ENCODE measurements at places on chromosomes 2 and 18. TPM values are rescaled to one million over a fixed set of nuclear protein-coding genes. Genes with fewer than 3 reads are reported as not detected.

Gene C18orf54
- total RNA-seq = 8.5 TPM

Gene CDH7
- not detected for total RNA-seq

Gene FER1L5
- total RNA-seq = not detected

Gene GPR35
- 3.6 TPM for total RNA-seq

DNA sequence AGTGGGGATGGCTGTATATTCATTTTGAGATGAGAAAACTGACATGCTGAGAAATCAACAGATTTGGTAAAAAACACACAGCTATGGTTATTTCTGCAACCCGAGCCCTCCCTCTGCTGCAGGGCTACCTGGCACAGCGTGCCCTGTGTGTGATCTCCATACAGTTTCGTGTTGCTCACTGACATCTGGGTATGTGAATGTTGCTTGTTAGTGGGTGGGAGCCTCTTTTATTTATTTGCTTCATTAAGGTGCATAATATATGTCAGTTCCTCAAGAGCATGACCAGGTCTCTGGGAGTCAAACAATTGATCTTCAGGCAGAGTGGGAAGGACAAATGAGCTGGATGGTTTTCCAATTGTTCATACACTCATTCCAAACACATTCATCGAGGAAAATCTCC lies 139.1 kb upstream of the FHL2 start:
- DNase-seq = no peak
- no peaks in the 10 kb centered on the region for H3K36me3 ChIP-seq
- no peak overlapping the region for H3K4me3 ChIP-seq
- H3K4me1 ChIP-seq = no peaks in the 10 kb centered on the region
- H3K27ac ChIP-seq = no peak overlapping the region

DNA sequence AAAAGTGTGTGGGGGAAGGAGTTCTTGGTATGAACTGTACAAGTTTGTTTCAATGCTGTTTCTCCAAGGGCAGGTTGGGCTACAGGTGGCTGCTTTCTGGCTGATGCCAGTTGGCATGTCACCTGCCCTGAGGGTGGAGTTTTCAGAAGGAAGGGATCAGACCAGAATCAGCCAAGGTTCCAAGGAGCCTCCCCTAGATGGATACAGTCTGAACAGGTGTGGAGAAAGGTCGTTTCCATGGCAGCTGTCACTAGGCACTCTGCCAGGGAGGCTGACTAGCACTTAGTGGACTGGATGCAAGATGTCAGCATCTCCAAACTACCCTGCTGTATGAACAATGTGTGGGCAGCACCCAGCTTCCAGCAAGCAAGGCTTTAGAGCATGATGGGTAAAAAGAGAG lies 444.4 kb upstream of the HNRNPA3 start:
- no peaks in the 10 kb centered on the region for H3K4me1 ChIP-seq
- no peak overlapping the region for H3K4me3 ChIP-seq
- H3K36me3 ChIP-seq = no peaks in the 10 kb centered on the region
- peaks cover 12% of the 10 kb centered on the region for H3K27me3 ChIP-seq

DNA sequence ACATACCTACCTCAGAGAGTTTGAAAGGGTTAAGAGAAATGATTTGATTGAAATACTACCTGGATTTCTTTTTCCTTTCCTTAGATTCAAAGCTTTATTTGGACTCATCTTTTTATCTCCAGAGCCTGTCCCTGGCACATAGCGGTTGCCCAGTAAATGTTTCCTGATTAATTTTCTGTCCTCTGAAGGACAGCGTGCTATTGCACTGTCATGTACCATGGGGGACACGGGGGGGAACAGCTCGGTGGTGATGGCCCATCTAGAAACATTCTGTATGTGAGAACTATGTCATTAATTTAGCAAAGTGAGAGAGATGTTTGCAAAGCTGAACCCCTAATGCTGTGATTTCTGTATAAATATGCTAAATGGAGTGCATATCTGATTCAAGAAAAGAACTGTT lies 26.4 kb upstream of the CABYR start:
- no peak for DNase-seq
- H3K36me3 ChIP-seq = peaks cover 12% of the 10 kb centered on the region
- no peaks in the 10 kb centered on the region for H3K27me3 ChIP-seq
- H3K27ac ChIP-seq = no peak overlapping the region

Measured in activated CD4-positive, alpha-beta T cell treated with anti-CD3 and anti-CD28 coated beads for 36 hours (primary cell).